ENCODE measurements at places on chromosomes 12 and 14. TPM values are rescaled to one million over a fixed set of nuclear protein-coding genes. Genes with fewer than 3 reads are reported as not detected.

Gene KRT80
- total RNA-seq, result 8.3 TPM

Gene AGAP2
- 0.21 TPM for total RNA-seq

Gene CLEC9A
- not detected for total RNA-seq

Gene TAS2R8
- not detected for total RNA-seq

Gene EFS
- total RNA-seq, result 7.7 TPM

All from tracheal epithelial cell (primary cell).